CD4-positive, alpha-beta T cell treated with Interleukin-4 for 4 hours (primary cell): ENCODE measurements at places on chromosomes 11 and 22.

GRCh38 chr11:73761403-73761945 lies 600 bp upstream of the RAB6A start:
- DNase-seq = no peak

- peak; percentile 24 for DNase-seq
These were observed 49.0 kb downstream of the SC5D start for GRCh38 chr11:121341609-121342008.

DNA sequence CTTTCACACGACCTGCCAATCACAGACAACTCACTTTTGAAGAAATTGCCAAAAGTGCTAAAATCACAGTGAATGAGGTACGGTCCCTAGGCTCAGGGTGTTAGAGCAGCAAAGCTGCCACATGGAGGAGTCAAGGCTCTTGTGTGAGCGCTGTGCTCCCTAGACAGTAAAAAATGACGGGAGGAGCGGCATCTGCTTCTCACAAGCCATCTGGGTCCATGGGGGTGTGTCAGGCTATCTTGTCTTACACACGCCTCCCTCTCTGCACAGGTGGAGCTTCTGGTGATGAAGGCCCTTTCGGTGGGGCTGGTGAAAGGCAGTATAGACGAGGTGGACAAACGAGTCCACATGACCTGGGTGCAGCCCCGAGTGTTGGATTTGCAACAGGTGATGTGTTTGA lies 14.8 kb downstream of the PSMD13 start:
- DNase-seq = no peak

GRCh38 chr11:11265320-11265719 lies 87.7 kb downstream of the CSNK2A3 start:
- DNase-seq = no peak

DNA sequence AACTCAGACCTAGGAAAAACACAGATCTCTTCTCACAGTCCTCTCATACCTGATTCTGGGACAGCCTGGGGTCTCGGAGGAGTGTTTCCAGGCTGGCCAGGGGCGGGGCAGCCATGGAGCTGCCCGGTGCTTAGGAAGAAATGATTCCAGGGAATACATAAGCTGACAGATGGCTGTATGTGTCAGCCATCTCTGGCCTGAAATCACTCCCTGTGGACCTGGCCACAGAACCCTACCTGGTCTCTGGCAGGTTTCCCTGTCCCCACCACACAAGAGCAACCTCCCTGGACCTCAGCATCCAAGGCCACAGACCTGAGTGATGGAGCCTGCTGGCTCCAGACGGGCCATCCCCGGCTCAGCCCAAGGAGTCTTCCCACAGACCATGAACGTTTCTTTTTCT lies 10.0 kb downstream of the GGA1 start:
- DNase-seq = no peak

DNA sequence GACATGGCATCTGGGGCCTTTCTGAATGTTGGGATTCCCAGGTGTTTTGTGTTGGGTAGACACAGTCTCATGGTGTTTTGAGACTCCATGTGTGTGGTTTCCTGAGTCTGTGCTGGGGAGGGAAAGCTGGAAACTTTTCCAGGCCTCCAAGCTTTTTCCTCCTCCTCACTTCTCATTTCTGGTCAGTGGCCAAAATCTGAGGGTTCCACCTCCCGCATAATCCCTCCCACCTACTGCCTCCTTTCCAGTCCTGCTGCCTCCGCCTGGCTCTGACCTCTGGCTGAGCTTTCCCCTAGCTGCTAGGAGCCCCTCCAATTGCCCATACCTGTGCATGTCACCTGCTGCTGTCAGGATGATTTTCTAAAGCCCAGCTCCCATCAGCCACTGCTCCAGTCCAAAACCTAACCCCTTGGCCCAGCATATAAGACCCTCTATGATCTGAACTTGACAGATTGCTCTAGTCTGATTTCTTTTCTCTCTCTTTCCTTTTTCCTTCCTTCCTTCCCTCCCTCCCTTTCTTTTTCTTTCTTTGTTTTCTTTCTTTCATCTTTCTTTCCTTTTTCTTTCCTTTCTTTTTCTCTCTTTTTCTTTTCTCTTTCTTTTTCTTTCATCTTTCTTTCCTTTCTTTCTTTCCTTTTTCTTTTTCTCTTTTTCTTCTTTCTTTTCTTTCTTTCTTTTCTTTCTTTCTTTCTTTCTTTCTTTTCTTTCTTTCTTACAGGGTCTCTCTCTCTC lies 51.4 kb upstream of the NECTIN1 start:
- DNase-seq = no peak

GRCh38 chr11:68692871-68693483 lies 8.6 kb downstream of the GAL start:
- DNase-seq = no peak

DNA sequence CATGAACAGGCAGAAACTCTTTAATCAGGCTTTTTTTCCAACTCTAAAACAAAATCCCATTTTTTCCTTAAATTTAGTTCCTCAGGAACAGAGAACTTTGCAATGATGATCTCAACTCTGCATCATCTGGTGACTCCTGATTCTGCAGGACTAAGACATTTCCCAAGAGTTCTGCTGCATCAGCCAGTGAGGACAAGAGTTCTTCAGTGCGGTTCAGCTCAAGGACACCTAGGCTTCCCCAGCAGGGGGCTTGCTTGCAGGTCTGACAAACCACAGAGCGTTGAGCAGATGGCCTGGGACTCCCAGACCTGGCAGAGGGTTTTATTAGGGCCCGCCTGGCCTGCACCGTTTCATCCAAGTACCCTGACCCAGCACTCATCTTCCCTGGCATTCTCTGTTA lies 6.4 kb downstream of the CDCA5 start:
- no peak for DNase-seq

DNA sequence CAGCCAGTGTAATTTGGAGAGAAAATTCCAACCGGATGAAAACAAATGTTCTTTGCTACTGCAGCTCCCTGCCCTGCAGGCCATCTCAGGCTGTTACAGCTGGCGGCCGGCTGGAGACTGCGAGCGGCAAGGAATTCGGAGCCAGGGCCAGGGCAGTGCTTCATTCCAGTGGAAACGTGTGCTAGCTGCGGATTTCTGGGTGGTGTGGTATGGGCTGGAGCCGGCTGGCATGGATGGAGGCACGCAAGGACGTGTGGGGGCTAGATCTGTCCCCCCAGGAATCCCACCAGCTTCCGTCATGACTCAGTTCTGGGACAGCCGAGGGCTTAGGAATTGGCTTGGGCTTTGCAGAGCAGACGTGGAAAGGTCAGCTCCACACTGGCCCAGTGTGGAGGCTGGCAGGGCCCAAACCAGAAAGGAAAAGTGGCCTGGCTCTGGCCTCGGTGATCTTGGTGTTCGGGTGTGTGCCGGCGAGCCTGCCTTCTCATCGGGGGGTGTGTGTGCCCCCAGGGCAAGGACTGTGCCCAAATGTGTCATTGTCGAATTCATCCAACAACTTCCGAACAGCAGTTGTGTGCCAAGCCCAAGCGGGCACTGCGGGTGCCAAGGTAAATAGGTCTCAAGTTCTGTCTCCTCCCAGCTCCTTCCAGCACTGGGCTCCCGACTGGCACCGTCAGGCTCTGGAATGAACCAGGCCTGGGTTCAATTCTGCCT lies 48.1 kb upstream of the SHISAL1 start:
- DNase-seq = no peak

DNA sequence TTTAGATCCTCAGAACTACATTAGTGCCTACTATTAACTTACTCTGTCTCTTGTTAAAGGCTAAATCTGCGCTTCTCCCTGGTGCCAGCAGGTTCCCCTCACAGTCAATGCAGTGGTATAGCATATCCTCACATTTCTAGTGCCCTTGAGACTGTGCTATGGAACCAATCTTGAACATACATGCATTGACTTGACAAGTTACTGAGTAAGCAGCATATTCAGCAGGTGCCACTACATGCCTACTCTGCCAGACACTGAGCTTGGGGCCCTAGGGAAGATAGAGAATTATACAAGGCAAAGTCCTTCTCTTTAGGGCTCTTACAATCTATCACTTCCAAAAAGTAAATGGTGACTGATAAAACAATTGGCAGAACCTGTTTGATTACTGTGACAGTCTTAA lies 3.2 kb downstream of the FUT4 start:
- no peak for DNase-seq

DNA sequence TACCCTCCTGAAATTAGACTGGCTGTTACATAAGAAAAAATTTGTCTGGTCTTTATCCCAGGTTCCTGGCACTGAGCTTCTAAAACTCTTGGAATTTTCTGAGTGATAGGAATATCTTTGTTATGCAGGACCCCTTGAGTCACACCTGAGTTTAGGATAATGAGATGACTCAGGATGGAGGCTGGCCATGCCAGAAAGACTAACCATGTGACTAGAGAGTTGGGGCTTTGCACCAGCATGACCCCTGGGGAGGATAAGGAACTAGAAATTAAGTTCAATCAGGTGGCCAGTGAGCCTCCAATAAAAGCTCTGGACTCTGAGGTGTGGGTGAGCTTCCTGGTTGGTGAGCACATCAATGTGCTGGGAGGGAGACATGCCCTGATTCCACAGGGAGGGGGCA lies 88.1 kb downstream of the XRRA1 start:
- no peak for DNase-seq

DNA sequence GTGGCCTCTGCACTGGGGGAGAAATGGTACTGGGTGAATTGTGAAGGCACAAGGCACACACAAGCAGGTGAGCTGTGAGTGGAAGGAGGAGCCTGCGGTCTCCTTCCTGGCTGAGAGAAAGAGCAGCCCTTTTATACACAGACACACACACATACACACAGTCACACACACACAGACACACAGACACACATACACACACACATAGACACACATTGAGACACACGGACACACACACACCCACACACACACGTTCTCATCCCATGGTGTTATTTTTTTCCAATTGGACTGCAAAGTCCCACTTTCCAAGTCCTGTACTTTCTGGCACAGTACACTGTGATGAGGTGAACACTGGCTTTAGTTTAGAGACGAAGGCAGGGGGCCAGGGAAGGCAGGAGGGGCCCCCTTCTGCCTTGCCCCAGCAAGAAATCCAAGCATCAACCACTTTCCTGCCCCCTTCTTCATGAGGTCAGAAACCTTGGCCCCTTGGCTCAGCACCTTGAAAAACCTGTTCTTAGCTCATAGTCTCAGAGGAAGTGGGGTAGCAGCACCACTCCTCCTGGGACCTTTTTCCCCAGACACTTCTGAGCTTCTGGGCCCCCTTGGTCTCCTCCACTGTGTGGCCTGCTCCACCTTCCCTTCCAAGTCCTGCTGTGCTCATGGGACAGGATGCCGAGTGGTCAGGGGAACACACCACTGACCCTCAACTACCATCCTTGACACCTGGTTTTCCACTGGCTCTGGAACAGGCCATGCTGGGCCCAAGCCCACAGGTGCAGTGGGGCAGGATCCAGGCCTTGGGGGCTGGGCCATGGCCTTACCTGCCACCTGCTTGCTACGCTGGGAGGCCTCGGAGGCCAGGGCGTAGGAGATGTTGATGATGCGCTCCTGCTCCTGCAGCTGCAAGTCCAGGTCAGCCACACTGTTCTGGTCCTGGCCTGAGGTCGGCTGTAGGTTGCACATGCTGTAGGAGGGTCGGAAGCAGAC lies 43.8 kb downstream of the C11orf58 start:
- DNase-seq = no peak

GRCh38 chr11:71198141-71198822 lies 54.1 kb downstream of the SHANK2 start:
- no peak for DNase-seq

GRCh38 chr11:131278472-131278871 lies 91.9 kb upstream of the NTM start:
- DNase-seq = no peak

GRCh38 chr22:33922349-33922681 lies 2.0 kb upstream of the LARGE1 start:
- DNase-seq = no peak

- no peak for DNase-seq
These were observed 609.7 kb downstream of the TBC1D22A start for GRCh38 chr22:47372111-47372581.

GRCh38 chr22:36332623-36333332 lies 55.0 kb downstream of the MYH9 start:
- peak; percentile 76 for DNase-seq
